ENCODE measurements at places on chromosomes 13 and 19.

GRCh38 chr19:12111943-12112637, 28.1 kb downstream of the ZNF20 start:
- DNase-seq, result no peak

DNA sequence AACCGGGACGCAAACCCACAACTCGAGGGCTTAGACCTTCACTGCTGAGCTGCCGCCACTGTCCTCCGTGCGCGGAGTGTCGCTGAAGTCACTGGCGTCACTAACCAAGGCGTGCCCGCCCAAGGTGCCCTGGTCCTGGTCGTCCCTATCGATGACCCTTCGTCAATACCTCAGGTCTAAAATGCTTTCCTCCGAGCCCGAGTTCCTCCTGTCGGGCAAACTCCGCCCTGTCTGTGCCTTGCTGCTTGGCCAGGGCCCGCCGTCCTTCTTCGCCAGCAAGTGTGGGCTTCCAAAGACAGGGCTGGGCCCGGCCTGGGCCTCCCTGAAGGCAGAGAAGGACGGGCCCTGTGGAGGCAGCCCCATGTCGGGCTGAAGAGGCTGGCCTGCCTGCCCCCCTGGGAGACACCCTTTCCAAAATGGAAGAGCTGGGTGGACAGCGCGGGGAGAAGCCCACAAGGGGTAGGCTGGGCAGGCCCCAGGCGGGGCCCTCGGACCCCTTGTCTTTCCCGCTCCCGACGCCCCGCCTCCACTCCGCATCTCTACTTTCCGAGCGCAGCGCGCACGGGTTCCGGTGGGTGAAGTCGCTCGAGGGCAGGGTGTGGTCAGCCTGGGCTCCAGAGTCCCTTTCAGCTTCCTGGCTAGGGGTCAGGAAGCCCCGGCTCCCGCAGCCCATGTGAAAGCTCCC, 13.4 kb downstream of the RB1 start:
- no peak for DNase-seq

DNA sequence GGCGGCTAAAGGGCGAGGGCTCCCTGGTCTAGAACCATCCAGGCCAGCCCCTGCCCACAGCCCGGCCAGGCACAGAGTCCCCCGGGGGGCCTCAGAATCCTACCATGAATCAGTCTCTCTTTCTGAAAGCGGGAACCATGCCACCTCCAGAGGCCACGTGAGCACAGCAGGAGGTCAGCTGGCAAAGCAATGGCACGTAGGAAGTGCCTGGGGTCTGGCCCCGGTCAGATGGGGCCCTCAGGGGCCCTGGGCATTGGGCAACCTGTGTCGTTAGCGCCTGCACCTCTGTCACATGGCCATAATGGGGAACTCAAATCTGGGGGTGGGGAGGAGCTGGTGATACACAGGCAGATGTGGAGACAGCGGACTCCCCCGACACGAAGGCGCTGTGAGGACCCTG, 8.8 kb downstream of the MFSD12 start:
- no peak for DNase-seq

DNA sequence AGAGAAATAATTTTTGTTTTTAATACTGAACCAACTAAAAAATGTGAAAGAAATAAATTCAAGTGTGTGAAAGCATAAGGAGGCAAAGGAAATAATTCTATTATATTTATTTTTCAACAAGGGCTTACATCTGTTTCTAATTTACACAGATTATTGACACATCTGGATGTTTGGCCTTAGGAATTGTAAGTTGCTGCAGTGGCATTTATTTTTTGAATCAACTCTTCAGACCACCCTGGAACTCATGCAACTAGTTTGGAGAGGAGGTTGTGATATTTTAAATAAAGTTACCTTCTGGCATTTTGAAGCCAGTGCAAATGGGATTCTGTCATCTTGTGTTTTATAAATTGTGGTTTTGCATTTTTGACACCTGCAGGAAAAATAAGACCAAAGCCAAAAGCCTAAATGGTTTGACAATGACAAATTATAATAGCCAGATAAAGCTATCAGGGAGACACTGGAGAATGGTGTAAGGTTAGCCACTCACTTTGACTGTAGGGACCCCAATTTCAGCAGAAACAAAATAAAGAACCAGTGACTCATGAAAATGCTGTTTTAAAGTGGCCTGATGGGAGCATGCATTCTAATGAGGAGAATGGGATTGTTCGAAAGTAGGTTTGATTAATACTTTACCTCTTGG, 192.9 kb downstream of the KLF5 start:
- DNase-seq, result no peak

DNA sequence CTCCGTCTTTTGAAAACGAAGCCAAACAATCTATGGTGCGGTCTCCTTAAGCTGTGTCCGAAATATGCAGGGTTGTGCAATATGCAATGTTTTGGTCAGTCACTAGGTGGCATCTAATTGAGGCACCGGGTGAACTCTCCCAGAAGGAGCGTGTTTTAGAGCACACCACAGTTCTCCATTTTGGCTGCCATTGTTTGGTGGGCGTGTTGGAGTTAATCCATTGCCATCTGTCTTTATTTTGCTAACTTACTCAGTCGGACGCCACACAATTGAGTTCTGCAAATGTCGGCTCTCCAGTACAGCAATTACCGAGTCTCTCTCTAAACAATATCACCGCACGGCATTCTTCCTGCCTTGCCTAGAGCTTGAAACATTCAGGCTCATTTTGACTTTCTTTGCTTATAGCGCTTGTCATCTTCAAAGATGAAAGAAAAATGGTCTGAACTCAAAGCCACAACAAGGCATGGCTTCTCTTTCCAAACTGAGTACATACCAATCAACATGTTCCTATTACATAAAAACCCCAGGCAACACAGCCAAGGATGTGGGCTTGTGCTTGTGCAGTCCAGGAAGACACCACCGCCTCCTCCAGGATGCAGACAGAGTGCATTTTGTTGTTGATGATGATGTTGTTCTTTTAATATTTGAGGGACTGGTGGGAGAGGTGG, 182.0 kb upstream of the SERP2 start:
- peak; percentile 54 for DNase-seq

GRCh38 chr19:48646001-48646721, at the start of gene CA11:
Gene CA11, minus strand, starts transcription at chr19:48646187. Its CDS starts 555 bp downstream, at chr19:48645632.
- DNase-seq, result peak; percentile 95

DNA sequence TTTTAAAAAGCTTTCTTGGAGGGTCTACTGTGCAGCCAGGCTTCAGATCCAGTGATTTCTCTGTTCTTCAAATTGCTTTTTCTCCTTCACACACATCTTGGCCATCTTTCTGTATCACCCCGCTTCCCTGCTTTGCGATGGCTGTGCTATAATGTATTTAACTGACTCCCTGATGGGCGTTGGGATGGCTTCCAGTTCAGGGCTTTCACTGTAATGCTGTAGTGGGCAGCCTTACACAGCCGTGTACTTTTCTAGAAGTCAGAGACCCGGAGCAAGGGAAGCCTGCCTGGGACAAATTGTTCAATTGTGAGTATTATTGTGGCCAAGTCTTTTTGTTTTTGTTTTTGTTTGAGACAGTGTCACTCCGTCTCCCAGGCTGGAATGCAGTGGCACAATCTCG, 19.4 kb upstream of the PAK4 start:
- DNase-seq, result no peak

DNA sequence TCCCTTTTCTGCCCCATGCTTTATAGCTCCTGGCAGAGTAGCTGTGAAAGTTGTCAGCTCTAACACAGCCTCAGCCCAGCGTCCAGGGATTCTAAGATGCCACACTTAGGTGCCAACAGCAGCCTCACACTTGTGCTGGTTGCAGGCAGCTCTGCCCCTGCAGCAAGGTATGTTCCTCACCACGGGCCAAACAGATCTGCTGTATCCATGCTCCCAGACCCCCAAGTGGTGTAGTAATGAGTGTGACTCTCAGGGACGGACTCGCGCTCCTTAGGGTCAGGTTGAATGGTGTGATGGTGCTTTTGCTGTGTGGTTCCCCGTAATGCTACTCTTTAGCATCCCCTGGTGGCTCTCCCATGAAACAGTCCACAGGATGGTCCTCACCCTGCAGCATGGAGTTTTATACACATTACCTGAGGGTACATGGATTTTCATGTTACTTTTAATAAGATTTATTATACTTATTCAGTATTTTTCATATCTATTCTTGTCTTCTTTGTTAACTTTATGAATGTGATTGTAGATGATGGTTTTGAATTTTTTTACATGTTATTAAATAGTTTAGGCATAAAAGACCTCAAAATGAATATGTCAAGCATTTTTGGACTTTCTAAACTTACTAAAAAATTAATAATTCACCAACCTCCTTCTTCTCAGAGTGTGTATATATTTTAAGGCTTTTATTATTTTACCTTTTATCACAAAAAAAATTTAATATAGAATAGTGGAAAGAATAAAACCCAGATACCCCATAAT, 232.5 kb downstream of the SLC7A1 start:
- DNase-seq, result peak; percentile 55

GRCh38 chr19:16076958-16077611, 790 bp downstream of the TPM4 start:
- peak; percentile 46 for DNase-seq

GRCh38 chr19:5952193-5953029, 25.5 kb downstream of the RANBP3 start:
- DNase-seq, result no peak

DNA sequence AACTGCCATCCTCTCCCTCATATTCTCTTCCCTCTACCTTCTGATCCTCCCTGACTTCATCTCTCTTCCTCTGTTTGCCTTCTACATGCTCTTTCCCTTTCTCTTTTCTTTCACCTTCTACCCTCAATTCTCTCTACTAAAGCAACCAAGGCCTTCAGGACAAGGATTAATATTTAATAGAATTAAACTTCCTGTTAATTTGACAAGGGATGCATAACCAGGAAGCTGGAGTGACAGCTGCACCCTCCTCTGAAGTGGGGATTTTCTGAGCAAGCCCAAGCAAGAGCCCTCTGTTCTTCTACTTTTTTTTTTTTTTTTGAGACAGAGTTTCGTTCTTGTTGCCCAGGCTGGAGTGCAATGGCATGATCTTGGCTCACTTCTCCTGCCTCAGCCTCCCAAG, 63.4 kb upstream of the MED4 start:
- DNase-seq, result no peak

DNA sequence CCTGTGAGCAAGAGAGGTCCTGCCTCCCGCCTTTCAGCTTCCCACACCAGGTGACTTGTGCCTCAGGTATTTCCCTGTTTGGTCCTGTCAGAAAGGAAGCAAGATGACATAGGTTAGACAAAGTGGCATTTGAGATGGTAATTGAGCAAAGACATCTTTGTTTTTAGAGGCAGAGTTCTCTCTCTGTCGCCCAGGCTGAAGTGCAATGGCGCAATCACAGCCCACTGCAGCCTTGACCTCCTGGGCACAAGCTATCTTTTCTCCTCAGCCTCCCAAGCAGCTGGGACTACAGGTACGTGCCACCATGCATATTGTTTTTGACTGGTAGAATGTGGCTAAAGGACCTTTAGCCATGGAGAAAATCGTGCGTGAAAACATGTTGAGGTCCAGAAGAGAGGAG, 339.1 kb downstream of the FGF9 start:
- no peak for DNase-seq

GRCh38 chr19:10222201-10222890, 8.8 kb downstream of the S1PR2 start:
- DNase-seq, result no peak

DNA sequence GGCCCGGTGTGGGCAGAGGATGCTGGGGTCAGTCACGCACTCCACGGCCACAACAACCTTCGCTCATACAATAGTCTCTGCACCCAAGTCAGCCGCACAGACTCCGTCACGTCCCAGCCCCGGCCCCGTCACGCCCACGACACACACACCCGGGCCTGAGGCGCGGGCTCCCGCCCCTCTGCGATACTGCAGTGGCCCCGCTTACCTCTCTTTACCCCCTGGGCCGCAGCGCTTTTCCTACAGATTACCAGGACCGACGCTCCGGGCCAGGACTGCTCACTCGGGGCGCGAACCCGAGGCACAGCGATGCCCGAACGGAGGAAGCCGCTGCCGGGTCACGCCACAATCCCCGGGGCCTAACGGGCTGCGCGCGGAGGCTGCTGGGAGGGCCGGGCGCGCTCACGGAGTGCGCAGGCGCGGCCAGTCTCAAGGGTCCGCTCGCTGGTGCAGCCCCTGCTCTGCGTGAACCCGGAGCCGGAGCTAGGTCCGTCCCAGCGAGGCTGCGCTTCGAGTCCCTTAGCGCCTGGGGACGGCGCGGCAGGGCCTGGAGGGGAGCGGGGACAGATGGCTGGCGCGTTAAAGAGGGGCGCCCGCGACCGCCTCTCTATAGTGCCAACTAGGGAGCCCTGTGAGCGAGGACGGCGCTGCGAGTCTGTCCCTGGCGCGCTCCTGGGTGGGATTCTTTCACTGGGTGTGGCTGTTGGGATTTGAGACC, at the start of gene ZFP82:
Gene ZFP82 (minus strand): TSS at position 358 of the 715 bp plus-strand sequence. CDS start 8,855 bp downstream, outside the sequence.
- DNase-seq, result peak; percentile 80

- no peak for DNase-seq
Observed at GRCh38 chr13:111790621-111791020, 276.3 kb upstream of the SOX1 start.

GRCh38 chr13:73231471-73231870, 172.7 kb downstream of the KLF5 start:
- DNase-seq, result no peak

- no peak for DNase-seq
Observed at GRCh38 chr13:112207129-112207528, 140.2 kb downstream of the SOX1 start.

DNA sequence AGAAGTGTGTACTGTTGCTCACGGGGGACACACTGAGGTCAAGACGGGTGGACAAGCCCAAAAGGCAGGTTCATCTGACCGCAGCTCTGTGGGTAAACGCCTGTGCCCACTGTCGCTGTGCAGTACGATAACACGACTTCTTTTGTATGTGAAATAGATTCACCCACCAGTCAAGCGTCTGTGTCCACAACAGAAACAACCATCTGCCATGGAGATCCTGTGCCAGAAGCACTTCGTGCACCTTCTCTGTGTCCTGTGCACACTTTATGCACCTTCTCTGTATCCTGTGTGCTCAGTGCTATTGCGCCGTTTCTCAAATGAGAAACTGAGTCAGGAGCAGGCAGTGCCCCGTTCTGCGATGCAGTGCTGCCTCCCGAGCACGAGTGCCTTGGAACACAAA, 138.9 kb downstream of the ATP11A start:
- DNase-seq, result no peak

GRCh38 chr19:7830823-7831222, 805 bp downstream of the EVI5L start:
- no peak for DNase-seq

- peak; percentile 85 for DNase-seq
Observed at GRCh38 chr13:48156466-48156865, 61.6 kb upstream of the MED4 start.

DNA sequence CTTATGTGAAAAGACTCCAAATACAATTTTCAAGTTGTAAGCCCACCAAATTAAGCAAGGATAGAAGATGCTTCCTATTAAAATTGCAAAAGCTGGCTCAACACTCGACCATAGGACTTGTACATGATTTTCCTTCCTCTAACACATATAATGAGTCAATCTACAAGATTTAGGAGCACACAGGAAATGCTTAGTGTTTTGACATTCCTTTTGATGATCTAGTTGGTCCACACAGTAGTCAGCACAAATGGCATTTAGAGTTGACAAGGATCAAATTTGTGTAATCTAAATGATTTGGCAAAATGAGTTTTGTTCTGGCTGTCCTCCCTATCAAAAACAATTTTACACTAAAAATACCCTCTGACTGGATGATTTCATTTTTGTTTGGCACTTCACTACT, 340.2 kb downstream of the DIAPH3 start:
- no peak for DNase-seq

- DNase-seq, result no peak
Observed at GRCh38 chr19:2952953-2953481, 8.2 kb upstream of the ZNF77 start.

GRCh38 chr13:100875392-100876043, 200.9 kb upstream of the TMTC4 start:
- DNase-seq, result no peak
